ENCODE measurements at places on chromosomes 6 and 20. TPM values are rescaled to one million over a fixed set of nuclear protein-coding genes. Genes with fewer than 3 reads are reported as not detected.

CAGE1 gene
- total RNA-seq: not detected

RPS10 gene
- total RNA-seq: 2,057 TPM

ABHD16B gene
- not detected for total RNA-seq

CLPSL1 gene
- total RNA-seq: not detected

HEY2 gene
- not detected for total RNA-seq

GSTA2 gene
- not detected for total RNA-seq

SDHAF4 gene
- total RNA-seq: 4.5 TPM

PHACTR1 gene
- not detected for total RNA-seq

GPR6 gene
- not detected for total RNA-seq

SLC25A27 gene
- 0.09 TPM for total RNA-seq

SRSF12 gene
- total RNA-seq: 0.80 TPM

KIZ gene
- total RNA-seq: 4.8 TPM

POPDC3 gene
- 30.1 TPM for total RNA-seq

SLC13A3 gene
- 0.09 TPM for total RNA-seq

MRAP2 gene
- 1.1 TPM for total RNA-seq

COL21A1 gene
- 0.81 TPM for total RNA-seq

CAPN11 gene
- not detected for total RNA-seq

PTPN1 gene
- 33.6 TPM for total RNA-seq

SMIM28 gene
- not detected for total RNA-seq

TCP11 gene
- total RNA-seq: not detected

ECT2L gene
- total RNA-seq: not detected

BPI gene
- total RNA-seq: not detected

BTN1A1 gene
- not detected for total RNA-seq

OR2J3 gene
- total RNA-seq: not detected

SLC12A5 gene
- 11.6 TPM for total RNA-seq

HSPA1A gene
- total RNA-seq: 388 TPM

OARD1 gene
- 19.4 TPM for total RNA-seq

GPX5 gene
- not detected for total RNA-seq
